ENCODE measurements at places on chromosomes 4 and X. TPM values are rescaled to one million over a fixed set of nuclear protein-coding genes. Genes with fewer than 3 reads are reported as not detected.

PTCHD1 gene
- polyA plus RNA-seq: 10.0 TPM

NOCT gene
- 5.1 TPM for polyA plus RNA-seq

CTAG2 gene
- not detected for polyA plus RNA-seq

ITIH6 gene
- polyA plus RNA-seq: not detected

NAA10 gene
- polyA plus RNA-seq: 117 TPM

Data from neural cell (in vitro differentiated cells).